Neural crest cell (in vitro differentiated cells): ENCODE measurements at places on chromosomes 4 and X.

DNA sequence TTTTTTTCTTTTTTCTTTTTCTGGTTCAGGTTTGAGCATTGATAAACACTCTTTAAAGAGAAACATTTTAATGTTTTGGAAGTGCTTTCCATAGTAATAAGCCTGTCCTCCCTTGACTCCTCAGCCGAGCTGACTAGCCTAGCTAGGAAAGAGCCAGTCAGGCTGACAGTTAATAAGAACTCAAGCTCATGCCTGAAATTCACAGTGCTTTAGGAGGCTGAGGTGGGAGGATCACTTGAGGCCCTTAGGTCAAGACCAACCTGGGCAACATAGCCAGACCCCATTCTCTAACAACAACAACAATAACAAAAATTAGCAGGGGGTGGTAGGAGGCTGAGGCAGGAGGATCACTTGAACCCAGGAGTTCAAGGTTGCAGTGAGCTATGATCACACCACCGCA, 53.4 kb upstream of the ZCCHC13 start:
- no peak for DNase-seq

GRCh38 chr4:71270901-71271300, 67.9 kb upstream of the SLC4A4 start:
- DNase-seq = peak; percentile 27

DNA sequence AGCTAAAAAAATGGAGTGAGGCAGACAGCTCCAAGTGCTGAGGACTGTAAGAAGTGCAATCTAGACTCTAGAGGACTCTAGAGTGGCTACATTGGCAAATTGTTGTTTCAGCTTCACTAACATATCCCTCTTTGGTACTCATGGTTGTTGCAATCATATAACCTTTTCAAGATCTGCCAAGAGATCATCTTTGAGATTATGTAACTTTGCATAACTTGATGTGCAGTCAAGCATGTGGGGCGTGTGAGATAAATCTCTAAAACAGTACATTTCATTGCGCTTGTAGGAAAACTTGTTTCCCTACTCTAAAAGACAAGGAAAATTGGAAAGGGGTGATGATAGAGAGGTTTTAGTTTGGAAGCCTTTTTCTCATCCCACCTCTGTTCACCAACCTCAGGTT, 11.2 kb upstream of the BRS3 start:
- no peak for DNase-seq

DNA sequence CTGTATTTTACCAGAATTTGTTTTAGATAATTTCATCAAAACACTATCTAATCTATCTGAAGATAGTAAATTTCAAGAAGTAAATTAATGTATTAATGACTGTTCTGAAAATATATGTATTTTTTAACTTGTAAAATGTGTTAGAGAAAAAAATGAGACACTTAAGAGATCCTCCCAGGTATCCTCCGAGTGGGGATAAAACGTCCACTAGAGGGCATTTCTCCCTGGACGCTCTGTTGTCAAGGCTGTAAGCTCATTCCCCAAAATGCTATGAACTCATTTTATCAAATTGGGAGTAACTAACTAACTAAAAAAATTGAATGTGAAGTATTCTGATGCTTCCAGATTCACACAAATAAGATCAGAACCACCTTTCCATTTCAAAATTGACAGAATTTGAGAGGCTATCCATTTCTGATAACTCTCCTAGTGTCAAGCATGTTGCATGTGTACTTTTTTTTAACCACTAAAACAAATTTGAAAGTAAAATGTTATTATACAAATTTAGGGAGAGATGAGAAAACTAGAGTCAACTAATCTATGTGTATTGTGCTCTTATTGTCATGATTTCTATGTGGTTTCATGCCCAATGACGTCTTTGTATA, 337.3 kb upstream of the HS3ST1 start:
- peak; percentile 9 for DNase-seq

- no peak for DNase-seq
Observed at GRCh38 chr4:118775405-118775804, 60.5 kb downstream of the SEC24D start.

GRCh38 chr4:153792618-153793247, 3.9 kb upstream of the SFRP2 start:
- no peak for DNase-seq

DNA sequence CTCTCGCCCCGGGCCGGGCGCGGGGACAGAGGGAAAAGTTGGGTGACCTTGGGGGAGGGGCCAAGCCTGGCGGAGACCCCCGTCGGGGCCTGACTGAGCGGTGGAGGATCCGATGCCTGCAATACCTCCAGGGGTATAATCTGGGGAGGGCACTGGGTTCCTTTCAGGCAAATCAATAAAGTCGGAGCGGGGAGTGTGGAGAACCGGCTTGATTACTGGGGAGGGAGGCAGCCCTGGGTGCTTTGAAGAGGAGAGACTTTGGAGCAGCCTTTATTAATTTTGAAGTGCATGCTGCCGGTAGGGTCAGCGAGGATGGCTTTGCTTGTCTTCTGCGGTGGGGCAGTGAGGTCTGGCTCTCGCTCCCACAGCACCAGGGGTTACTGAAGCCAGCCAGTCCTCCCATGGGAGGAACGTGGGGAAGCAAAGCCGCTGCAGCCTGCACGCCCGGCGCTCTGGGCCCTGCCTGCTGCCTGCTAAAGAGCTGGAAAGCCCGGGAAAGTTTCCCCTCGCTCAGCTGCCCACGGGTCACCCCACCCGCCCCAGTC, 403 bp upstream of the LGI2 start:
- peak; percentile 25 for DNase-seq

DNA sequence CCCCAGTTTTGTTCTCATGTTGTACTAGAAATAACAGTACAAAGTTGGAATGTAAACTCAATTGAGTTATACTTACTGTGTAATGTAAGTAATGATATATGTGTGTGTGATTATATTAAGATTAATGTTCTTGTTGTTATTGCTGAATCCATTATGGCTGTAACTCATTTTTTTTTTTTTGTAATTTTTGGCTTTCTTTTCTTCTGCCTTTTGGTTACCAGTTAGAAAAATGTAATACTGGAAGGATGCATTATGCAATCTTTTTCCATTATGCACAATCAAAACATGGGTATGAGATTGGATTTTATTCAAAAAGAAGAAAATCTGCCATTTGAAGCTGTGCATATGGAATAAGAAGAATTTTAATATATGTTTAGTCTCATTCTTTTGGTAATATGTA, 34.0 kb downstream of the BANK1 start:
- no peak for DNase-seq

DNA sequence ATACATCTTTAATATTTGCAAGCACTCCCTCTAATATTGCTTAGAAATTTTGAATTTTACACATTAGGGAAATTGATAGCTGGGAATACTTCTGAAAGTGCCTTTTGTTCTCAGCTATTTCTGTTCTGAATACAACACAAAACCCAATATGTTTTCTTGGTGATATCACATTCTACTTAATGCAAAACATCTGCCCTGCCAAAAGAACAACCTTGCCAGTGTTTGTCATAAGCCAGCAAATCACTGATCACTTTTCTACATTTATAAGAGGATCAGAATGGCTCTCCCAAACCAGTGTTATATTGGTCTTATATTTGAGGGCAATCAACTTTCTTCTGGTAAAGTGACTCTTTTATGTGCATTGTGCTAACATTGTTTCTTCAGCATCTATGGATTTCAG, 126.8 kb upstream of the APOOL start:
- DNase-seq = no peak

- no peak for DNase-seq
Observed at GRCh38 chr4:73067971-73068394, 1.5 kb downstream of the COX18 start.
